ENCODE measurements at places on chromosomes 4 and X.

DNA sequence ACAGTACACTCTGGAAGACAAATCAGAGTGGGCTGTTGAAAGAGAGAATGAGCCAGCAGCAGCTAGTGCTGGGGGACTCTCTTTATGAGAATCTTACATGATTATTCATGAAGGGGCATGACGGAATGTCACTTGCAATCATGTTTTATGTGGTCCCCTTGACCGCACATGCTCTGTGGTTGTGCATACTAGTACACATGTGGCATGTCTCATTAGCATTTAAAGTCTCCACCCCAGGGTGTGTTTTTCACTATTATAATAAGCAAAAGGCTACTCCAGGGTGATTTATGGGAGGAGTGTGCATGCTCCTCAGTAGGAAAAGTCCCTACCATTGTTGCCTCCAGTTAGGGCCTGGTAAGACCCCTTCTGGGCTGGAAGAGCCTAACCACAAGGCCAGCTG lies 30.7 kb upstream of the MAGEA11 start:
- DNase-seq, result no peak

GRCh38 chr4:94714365-94715160 lies 43.2 kb upstream of the BMPR1B start:
- DNase-seq, result no peak

DNA sequence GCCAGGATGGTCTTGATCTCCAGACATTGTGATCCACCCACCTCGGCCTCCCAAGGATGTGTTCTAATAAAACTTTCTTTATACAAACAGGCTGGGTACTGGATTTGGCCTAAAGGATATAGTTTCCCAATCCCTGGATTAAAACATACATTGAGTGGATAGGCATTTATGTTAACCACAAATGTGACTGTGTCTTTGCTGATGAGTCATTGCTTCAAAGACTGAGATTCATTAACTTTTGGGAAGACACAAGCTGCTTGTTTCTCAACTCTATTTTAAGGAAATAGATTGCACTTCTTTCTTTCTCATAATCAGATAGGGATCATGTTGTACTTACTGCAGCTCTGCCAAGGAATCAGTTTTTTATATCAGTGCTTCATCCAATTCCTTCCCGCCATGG lies 131.3 kb upstream of the AGA start:
- no peak for DNase-seq

DNA sequence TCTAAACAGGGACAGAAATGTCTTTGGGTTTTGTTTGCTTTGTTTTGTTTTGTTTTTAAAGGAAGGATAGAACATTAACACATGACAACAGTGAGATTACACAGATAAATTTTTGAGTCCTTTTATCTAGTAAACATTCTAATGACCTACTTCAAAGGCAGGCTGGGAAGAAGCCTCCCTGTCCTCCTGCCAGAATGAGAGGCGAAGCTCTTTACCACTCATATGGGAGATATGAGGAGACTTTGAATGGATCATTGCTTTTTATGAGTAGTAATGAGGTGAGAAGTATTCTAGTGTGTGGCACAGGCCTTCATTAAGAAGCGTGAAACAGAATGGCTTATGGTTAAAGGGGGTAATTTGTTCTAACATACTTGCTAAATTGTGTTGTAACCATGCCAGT lies 172.0 kb downstream of the FBXO8 start:
- no peak for DNase-seq

DNA sequence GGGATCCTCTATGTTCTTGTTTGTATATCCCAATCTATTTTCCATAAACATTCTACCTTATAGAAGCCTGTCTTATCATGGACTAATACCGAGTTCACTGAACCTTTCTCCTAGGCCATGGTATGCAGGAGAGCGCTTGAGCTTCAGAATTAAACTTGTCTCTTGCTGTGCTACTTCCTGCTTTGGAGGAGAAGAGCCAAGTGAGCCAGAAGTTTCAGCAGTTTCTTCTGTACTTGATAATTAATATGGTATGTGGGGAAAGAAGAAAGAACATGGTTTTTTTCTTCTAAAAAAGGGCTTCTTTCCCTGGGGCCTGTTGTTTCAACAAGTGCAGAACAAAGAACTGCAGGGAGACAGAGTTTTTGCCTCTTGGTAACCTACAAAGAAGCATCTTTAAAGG lies 172.8 kb downstream of the ATG4A start:
- DNase-seq, result no peak

GRCh38 chr4:131344761-131345160 lies 1804.3 kb upstream of the PCDH10 start:
- DNase-seq, result no peak

DNA sequence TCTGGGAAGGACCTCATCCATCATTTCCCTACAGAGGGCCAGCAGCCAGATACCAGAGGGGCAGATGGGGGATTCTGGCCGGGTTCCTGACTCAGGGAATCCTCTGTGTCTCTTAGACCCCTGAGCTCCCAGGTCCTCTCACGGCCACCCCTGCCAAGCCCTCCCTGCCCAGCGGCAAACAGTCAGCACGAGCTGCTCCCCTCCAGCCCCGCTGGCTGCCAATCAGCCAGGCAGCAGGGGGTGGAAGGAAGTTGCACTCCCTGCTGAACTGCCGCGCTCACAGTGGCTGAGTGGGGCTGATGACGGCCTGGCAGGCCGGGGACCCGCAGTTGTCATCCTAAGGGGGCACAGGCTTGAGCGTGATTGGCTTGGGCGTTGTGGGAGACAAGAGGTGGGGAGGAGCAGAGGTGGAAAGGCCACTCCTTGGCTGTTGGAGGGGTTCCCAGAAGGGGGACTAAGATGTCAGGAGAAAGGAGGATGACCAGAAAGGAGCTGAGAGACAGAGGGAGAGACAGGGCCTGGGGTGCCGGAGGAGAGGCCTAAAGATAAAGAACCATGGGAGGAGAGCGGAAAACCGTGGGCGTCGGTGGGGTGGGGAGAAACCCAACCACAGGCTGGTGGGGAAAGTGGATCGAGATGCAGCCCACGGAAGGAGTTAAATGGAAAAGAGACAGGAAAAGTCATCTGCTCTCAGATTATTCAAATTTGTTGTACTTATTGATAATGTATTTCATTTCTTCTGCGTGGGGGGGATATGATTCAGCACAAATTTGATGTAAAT lies 4.4 kb upstream of the CCDC149 start:
- DNase-seq, result no peak

DNA sequence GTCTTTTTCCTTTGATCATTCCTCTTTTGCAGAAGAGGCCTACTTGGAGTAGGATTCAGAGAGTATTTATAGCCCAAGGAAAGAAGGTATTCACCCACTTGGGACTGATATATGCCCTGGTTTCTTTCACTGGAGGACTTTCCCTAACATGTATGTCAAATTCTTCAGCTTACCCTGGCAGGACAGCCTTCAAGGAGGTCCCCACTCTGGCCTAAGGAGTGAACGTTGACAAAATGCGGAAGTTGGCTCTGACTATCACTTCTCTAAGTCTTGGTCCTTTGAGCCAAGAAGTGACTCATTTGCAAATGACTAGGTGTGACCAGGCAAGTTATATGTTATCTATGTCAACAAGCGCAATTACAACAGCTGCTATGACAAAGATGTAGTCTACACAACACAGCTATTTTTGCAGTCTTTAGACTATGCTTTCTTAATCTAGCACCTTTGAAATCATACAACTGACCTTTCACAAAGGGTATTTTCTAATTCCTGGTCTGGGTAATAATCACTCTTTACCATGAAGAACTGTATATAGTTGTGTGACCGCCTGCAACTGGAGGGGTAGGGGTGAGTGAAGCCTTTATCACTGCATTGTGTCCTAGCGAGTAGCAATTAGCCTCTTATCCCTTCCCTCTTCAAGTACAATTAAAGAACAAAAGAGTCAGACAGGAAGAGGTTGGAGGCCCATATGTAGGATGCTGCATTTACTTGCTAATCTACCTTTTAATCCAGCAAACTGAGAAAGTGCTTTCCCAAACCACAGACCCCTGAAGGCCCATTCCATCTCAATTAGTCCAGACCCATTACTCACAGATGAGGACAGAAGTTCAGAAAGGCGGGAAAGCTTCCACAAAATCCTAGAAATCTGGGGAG lies 50.1 kb downstream of the RASGEF1B start:
- DNase-seq, result no peak

DNA sequence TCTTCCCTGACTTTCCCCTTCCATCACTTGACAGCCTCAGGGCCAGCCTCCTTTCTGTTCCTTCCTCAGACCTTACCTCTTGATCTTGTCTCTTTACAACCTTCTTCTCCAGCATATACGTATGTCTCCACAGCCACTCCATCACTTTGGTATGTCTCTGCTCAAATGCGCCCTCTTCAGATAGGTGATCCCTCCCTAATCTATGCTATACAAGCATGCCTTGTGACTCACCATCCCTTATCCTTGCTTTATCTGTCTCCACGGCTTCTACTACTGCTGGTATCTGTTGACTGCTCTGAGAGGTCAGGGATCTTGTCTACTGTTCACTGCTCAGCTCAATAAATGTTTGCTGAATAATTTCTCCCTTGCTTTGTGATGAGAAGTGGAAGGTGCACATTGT lies 9.0 kb downstream of the ARAP2 start:
- no peak for DNase-seq

DNA sequence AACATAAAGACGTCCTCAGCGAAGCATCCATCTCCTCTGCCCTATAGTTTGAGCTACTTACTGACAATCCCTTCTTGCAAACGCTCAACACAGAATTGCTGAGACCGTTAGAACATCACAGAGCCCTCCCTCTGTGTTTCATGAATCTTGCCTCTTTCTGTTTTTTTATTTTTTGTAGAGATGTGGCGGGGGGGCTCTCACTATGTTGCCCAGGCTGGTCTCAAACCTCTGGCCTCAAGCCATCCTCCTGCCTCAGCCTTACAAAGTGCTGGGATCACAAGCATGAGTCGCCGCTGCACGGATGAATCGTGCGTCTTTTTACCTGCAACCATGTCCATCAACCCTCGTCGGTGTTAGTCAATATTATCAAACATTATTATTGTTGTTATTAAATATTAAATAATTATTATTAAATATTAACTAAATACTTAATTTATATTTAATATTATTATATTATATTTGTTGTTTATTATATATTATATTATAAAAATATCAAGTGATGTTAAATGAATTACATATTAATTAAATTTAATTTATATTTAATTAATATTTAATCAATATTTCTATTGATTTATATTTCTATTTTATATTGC lies 200.7 kb downstream of the CRLF2 start:
- DNase-seq, result no peak

- no peak for DNase-seq
Observed at GRCh38 chrX:111822191-111822590, 53.8 kb upstream of the TRPC5OS start.

DNA sequence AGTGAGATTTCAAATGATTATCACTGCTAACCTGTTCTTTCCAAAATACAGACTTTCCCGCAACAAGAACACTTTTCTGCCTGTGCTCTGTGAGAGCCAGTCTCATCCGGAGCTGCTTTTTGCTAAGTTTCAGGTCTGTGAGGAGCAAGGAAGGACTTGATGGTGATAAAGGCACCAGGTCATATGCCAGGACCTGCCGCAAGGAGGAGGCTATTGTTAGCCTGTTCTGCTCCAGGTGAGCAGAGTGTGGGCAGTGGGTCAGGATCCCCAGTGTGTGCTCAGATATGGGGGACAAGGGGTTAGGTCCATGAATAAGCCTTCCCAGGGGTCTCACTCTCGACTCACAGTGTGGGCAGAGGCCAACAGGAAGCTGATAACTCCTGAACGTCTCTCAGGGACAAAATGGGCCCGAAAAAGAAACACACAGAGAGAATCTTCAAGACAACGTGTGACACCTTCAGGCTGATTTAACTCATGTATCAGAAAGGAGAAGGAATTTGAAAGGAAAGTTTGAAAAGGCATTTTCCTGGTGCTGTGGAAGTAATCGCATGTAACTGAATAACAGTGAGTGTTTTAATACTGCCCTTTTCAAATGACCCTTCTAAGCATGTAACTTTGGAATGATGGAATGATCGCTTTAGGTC lies 57.7 kb upstream of the PDLIM3 start:
- no peak for DNase-seq

DNA sequence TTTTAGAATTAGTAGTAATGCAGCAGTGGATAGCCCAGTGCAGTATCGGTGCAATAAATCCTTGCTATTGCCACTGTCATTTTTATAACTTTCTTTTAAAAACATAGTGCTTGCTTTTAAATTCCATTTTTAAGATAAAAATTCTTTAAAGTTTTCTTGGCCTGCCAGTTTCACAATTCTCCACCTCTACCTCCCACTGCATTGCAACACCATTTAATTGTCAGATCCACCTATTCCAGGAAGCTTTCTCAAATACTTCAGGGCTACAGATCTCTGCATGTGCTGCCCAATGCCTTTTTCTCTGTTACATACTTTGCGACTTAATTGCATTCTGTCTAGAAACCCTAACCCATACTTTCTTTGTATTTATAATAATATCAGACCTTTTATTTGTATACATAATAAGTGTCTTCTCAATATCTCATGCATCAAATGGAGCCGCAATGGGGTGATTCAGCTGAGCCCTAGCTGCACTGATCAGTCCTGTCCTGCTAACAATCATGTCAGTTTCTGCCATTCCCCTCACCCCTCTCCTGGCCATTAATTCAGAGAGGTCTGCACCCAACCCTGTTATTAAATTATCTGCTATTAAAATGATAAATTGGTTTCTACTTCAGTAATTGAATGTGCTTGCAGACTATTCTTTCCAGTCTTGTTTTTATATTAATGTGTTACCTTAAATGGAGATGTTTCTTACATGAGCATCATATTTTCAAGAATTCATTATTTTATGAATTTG lies 193.1 kb downstream of the SLIT2 start:
- DNase-seq, result no peak

DNA sequence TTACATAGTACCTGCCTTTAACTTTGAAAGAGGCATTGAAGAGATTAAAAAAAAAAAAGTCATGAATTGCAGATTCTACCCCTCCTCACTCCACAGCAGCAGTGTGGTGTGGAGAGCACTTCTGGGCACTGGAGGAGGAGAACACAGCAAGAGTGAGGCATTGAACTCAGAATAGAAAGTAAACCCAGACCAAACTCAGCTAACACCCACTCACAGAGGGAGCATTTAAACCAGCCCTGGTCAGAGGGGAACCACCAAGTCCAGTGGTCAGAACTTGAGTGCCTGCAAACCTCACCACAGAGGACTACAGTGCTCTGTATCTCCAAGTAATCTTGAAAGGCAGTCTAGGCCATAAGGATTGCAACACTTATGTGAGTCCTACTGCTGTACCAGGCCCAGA lies 15.6 kb upstream of the UGT2A1 start:
- DNase-seq, result no peak

DNA sequence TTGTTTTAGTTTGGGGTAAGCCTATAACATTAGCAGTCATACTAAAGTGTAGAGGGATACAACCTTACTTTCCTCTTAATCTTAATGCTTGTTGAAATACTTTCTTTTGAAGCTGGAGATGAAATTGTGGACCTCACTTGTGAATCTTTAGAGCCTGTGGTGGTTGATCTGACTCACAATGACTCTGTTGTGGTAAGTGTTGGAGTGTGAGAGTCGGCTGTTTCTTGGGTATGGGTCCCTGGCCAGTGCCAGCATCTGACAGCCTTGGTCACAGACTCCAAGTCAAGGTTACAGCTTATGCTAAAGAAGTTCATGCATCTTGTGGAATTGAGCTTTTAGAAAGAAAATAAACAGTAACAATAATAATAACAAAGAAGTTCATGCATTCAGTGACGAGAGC lies 31.6 kb downstream of the RNF4 start:
- DNase-seq, result no peak

GRCh38 chr4:26238426-26238777 lies 82.4 kb upstream of the RBPJ start:
- no peak for DNase-seq

- no peak for DNase-seq
Observed at GRCh38 chrX:79079477-79079876, 65.0 kb upstream of the GPR174 start.

- DNase-seq, result no peak
Observed at GRCh38 chr4:123740236-123740635, 343.6 kb downstream of the SPRY1 start.
